ENCODE measurements at places on chromosomes 6 and 20.

DNA sequence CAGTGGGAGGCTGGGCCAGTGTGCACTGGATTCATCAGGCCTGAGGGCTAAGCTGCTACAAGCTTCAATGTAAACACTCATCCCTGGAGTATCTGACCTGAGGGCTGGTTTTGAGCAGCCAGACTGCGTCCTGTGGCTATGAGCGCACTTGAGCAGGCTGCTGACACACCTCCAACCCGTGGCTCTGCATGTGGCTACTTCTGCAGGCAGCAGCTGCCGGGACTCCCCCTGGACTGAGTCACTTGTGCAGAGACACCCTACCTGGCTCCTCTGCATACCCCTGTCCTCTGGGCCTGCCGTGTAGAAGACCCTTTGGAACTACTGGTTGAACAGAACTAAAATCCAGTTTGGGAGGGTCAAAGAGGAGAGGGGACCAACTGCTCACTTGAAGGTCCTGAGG, 172.0 kb downstream of the SCP2D1 start:
- ATAC-seq, result peak; percentile 57

DNA sequence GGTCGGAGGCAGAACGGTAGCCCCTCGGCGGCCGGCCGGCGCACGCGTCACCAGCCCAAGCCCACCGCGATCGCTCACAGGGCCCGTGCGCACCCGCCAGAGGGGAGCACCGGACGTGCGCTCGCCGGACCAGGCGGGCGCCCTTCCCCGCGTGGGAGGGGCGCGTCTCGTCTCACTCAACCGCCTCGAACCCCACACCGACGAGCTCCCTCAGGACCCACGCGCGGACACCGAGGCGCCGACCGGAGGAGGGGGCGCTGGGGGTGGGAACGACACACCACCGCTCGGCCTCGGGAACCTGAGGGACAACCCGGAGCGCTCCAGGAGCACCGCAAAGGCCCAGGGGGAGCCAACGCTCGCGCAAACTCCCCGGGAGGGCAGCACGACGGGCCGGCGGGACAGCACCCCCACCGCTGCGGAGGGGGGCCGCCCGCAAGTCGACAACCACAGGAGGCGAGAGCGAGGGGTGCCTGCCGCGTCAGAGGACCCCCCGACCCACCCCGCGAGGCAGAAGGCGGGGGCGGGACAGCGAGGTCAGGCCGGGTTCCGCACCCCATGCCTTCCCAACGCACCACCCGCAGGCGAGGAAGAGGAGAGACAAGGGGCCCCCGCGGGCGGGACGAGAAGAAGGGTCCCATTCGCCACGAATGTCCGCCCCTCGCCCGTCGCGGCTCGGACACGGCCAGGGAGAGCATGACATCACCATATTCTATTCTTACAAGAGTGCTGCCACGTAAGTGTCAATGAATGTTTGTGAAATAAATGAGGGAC, 512.7 kb upstream of the ZNF337 start:
- ATAC-seq, result no peak

- ATAC-seq, result no peak
Measured at GRCh38 chr20:18545566-18545965, 21.7 kb upstream of the SMIM26 start.

- no peak for ATAC-seq
Measured at GRCh38 chr20:41179961-41180360, 42.6 kb downstream of the PLCG1 start.

DNA sequence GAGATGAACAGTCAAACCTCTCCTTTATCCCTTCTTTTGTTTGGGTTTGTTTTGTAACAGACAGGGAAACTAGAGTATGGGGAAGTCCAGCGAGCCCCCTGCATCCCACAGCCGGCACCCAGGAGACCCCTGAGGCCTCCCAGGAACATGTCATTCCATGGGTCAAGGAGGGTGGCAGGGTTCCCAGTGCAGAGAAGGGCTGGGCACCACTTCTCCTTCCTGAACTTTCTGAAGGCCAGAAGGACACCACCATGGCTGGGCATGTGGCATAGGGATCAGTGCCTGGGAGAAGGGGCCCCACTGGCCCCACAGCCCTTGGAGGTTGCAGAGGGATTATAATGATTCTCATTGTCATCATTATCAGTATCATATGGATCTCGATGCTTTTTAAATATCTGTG, 13.9 kb upstream of the CST7 start:
- no peak for ATAC-seq

- no peak for ATAC-seq
Measured at GRCh38 chr6:36967301-36967700, 12.8 kb downstream of the PI16 start.

DNA sequence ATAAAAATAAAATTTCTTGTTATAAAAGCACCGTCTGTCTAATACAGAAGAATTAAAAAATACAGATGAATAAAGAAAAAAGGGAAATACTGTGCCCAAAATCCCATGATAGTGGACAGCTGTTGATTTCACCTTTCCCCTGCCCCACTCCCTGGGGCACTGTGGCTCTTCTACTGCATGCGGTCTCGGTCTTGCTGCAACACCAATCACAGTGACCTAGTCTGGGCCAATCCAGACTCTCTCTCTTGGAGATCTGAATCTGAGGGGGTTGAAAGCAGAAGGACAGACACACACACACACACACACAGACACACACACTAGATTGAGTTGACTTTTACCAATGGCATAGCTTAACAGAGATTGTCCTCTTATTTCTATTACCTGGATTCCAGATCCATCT, 70.5 kb upstream of the FYN start:
- ATAC-seq, result no peak

DNA sequence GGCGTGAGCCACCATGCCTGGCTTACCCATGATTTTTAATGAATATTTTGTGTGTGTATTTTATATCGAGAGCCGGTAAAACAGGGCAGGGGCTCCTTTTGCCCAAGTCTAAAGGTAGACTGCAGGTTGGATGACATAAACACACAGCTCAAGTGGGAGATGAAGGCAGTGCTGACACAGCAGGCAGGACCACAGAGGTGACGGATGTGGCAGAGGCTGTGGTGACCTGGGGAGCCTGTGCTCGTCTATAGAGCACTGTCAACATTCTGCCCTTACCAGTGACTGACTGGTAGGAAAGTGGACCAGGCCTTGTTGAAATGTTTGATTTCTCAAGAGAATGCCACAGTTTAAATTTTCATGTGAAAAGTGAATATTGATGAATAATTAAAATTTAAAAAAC, 137.5 kb downstream of the ZFP64 start:
- peak; percentile 99 for ATAC-seq
